ENCODE measurements at places on chromosomes 11 and 22.

DNA sequence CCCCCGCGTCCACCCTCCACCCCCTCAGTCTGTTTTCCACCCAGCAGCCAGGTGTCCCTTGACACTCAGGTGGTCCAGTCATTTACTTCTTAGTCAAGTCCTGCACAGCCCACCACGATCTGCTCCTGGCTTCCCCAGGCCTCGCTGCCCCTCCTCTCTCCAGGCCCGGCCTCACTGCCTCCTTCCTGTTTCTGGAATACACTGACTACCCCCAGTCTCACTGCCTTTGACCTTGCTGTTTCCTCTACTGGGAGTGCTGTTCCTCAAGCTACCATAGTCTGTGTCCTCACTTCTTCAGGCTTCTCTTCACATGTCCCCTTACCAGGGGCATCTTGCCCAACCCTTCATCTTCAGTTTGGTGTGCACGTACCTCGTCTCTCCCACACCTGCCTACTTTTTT is 7.4 kb downstream of the MCM5 start:
- no peak for DNase-seq

GRCh38 chr11:19625438-19625837 is 87.2 kb upstream of the NAV2 start:
- no peak for DNase-seq

DNA sequence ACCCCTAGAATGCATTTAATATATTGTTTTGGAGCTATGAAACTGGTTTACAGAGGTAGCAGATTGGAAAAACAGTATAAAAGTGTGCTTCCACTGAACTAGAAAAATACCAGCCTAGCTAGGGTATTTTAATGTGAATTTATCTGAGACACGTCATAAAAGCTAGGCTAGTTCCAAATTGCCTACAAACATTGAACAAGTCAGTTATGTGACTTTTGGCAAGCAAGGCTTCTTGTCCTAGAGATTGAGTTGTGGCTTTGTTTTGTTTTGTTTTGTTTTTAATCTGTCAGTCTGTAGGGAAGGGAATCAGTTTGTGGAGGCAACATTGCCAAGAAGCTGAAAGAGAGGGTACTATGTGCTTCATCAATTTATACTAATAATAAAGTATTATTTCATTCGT is 24.2 kb downstream of the RTN3 start:
- DNase-seq: no peak

DNA sequence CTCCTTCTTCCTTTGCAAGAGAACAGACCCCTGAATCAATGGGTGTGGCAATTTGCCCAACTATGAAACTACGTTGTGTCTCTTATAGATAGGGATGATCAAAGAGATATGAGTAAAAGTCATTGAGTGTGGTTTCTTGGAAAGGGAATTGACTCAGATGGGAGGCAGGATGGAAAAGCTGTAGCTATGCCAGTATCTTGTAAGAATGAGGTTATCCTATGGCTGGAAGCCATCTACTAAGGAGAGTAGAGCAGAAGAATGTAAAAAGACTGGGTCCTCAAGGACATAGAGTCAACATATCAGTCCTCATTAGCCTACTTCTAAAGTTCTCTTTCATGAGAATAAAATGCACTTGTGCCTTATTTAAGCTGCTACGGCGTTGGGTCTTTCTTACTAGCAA is 78.9 kb upstream of the POU2AF2 start:
- DNase-seq: no peak

DNA sequence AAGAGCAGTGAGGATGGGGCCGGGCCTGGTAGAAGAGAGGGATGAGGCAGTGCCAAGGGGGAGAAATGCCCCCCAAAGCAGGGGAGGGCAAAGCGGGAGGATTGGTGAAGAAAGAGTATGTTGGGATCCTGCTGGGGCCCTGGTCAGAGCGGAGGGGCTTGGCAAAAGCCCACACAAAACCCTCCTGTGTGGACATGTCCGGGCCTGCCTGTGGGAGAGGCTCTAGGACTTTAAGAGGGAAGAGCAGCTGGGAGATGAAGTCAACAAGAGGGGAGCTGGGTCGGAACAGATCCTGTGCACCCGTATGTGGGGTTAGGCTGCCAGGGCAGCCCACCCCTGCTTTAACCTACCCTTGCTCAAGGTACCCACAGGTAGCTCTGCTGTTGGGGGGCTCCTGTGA is 25.8 kb downstream of the ART5 start:
- no peak for DNase-seq

DNA sequence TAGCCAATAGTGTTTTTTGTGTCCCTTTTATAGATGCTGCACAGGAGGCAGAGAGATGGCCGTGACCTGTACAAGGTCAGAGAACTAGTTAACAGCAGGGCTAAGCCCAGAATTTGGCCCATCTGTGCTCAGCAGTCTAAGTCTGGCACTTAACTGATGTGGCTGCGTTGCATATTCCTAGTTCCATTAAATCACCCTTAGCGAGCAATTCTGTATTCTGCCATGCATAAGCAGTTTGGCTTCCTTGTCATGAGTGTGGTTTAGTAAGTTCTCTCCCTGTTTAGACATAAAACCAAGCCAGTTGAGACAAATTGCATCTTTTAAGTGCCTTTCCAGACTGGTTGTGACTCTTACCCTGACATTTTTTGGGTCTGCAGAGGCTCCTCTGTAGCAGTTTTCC is 230.6 kb upstream of the TENM4 start:
- DNase-seq: no peak

- DNase-seq: peak; percentile 36
Measured at GRCh38 chr11:47524291-47524874, 28.5 kb downstream of the CELF1 start.

- no peak for DNase-seq
Measured at GRCh38 chr11:70290361-70291065, 20.0 kb downstream of the PPFIA1 start.

GRCh38 chr11:46513934-46514342 is 79.9 kb downstream of the AMBRA1 start:
- no peak for DNase-seq

- DNase-seq: no peak
Measured at GRCh38 chr11:20452585-20452984, 65.1 kb downstream of the PRMT3 start.

- DNase-seq: no peak
Measured at GRCh38 chr22:40035351-40035750, 40.6 kb downstream of the FAM83F start.

DNA sequence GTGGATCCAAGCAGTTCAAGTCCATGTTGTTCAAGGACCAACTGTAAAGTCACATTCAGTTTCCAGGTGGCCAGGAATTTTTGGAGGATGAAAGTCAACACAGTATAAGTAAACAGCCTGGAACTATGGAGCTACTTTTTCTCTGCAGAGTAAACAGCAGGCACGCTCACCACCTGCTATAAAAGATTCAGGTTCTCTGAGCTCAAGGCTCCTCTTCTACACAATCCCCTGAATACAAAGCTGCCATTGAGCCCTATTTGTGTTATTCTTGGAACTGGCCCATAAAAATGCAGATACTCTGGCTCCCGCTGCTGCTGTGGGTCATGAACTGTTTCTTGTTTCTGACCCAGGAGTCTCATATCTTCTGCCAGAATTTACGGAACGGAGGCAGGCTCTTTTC is 56.9 kb upstream of the PRR5 start:
- DNase-seq: no peak

DNA sequence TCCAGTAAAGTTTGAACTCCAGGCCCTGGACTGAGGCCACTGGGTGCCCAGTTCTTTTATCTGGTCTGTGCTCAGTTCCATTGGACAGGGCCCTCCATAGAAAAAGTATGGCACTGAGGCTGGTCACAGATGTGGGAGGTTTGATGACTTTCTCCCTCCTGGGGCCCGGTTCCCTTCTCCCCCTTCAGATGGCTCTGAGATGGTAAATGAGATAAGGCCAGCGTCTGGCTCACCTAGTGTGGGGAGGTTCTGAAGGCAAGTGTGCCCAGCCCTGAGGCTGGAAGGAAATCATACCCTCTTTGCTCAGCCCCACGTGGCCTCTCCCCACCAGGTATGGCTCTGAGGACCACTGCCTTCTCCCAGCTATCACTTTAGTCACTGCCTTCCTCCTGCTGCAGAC is 1.5 kb upstream of the CLDN5 start:
- no peak for DNase-seq

DNA sequence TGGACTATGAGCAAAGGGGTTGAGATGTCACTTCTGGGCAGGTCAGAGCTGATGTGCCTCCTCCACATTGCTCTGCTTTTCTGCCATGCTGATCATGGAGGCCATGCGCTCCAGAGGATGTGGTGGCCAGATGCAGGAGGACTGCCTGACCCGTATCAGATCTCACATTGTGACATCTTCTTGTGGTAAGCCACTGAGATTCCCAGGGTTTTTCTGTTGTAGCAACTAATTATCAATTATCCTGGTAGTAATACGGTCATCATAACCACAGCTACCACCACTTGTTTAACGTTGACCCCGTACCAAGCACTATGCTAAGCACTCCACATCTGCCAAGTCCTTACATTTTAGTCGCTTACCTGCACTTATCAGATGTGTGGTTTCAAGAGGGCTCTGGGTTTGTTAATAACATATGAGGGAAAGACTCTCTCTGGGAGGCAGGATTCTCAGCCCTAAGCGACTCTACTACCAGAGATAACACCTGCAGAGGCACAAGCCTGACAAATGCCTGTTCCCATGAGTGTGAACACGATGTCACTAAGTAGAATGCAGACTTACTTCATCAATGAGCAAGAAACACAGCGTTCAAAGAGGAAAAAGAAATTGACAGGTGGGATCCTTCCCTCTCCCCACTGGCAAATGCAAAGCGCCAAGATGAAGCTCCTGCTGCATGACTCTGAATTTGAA is 63.6 kb upstream of the TIMP3 start:
- no peak for DNase-seq

- peak; percentile 44 for DNase-seq
Measured at GRCh38 chr11:22431106-22431505, 92.9 kb downstream of the SLC17A6 start.

DNA sequence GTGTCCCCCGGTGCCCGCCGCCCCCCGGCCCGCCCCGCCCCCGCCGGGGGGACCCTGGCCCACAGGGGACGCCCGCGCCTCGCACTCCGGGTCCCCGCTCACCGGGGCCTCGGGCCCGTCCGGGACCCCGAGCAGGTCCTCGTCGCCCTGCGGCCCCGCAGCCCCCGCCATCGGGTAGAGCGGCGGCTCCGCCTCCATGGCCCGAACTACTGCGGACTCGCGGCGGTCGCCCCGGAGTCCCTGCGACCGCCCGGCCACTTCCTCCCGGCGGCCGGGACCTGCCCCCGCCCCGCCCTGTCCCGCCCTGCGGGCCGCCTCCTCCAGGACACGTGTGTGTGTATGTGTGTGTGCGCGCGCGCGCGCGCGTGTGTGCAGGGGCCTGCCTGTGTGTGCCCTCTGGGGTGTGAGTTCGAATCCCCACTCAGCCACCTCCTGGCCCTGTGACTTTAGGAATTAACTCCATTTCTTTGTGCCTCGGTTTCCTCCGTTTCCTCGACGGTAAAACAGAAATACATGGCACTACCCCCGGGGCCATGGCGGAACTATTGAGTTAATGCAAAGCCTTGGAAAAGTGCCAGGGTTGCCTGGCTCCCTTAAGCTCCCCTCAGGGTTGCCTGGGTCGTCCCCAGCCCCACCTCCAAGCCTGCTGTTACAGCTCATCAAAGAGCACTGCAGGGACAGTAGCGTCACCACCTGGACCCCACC is at the start of gene UNC93B1:
TSS of gene UNC93B1 (minus strand) at position 252 of the 705 bp plus-strand sequence. CDS start at position 198, 54 bp downstream.
- DNase-seq: no peak

DNA sequence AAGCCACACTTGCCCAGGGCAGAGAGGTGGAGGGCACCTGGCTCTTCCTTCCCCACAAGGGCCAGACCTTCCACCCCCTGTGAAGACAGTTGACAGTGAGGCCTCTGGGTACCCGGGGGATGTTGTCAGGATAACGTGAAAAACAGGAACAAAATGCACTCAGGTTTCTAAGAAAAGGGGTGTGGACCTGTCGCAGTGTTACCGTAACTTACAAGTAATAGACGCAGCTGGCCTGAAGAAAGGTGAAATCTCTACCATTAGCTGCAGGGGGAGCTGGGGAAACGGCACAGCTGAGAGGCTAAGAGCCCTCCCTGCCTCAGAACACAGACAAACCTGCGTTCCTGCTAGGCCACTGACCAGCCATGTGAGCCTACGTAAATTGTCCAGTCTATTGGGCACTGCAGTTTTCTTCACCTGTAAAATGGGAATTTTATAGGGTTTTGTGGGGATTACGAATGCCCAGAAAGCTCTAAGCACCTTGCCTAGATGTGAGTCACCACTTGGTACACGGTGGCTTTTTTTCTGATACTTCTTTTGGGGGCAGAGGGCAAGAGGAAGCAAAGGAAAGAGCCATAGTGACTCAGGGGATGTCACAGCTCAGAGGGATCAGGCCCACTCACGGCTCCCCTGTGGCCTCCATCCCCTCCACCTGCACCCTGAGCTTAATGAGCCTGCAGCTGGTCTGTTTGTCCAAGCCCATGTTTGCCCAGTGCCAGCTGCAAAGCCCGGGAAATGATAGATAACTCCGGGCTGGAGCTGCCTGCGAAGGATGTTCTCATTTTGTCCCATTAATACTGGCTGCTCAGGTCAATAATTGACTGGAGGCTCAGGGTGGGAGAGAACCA is 18.4 kb upstream of the CABP7 start:
- DNase-seq: no peak

DNA sequence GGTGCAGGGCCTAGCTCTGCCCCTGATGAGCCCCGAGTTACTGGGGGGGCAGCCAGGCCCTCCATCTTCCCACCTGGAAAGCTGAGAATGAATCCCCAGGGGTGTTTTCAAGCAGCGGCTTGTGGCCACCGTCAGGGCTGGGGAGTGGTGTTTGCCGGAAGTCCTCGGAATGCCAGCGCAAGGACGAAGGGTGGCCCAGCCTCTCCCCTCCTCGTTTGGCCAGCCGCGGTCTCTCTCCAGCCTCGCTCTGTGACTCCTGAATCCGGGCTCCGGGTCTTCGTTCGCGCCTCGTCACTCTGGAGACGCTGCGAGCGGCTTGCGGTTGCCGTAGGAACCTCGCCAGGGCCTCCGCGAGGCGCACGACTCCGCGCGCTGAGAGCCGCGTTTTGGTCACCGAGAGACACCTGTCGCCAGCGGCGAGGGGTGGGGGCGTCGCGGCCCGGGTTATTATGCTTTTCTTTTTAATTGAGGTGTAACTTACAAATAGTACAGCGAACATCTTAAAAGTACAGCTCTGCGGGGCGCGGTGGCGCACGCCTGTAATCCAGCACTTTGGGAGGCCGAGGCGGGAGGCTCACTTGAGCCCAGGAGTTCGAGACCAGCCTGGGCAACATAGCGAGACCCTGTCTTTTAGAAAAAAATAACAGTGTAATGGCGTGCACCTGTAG is 6.3 kb upstream of the KDELR3 start:
- peak; percentile 94 for DNase-seq

DNA sequence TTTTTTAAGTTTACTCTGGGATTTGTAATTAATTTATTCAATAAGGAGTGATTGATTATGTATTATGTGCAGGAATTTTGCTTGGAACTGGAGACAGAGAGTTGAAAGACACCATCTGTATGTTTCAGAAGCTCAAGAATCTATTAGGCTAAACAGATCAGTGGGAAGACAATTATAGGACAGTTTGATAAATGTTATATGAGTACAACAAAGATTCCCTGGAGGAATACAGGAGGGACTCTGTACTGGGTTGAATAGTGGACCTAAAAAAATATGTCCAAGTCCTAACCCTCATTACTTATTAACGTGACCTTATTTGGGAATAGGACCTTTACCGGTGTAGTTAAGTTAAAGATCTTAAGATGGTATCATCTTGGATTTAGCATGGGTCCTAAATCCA is 681.2 kb downstream of the NELL1 start:
- no peak for DNase-seq

GRCh38 chr11:47213950-47214565 is 716 bp upstream of the DDB2 start:
- no peak for DNase-seq

Data from retina (tissue), 1 donor.